ENCODE measurements at places on chromosomes 5 and 9. TPM values are rescaled to one million over a fixed set of nuclear protein-coding genes. Genes with fewer than 3 reads are reported as not detected.

Gene CDO1
- not detected for polyA plus RNA-seq

Gene CDC37L1
- 19.1 TPM for polyA plus RNA-seq

Gene PCDHA8
- polyA plus RNA-seq, result not detected

Gene SLCO6A1
- polyA plus RNA-seq, result not detected

Gene MRPL50
- 17.8 TPM for polyA plus RNA-seq

Gene CCNJL
- polyA plus RNA-seq, result not detected

Gene TTC16
- polyA plus RNA-seq, result 1.8 TPM

Gene SOX30
- 0.12 TPM for polyA plus RNA-seq

Gene SHB
- 0.20 TPM for polyA plus RNA-seq

Measured in naive thymus-derived CD8-positive, alpha-beta T cell (primary cell).